Activated CD8-positive, alpha-beta memory T cell treated with anti-CD3 and anti-CD28 coated beads for 36 hours (primary cell): ENCODE measurements at places on chromosomes 6 and 20. TPM values are rescaled to one million over a fixed set of nuclear protein-coding genes. Genes with fewer than 3 reads are reported as not detected.

LHFPL5 gene
- not detected for total RNA-seq

NKAIN2 gene
- total RNA-seq, result not detected

MRPS18B gene
- total RNA-seq, result 106 TPM

HAO1 gene
- total RNA-seq, result not detected

ZC2HC1B gene
- not detected for total RNA-seq

SRMS gene
- not detected for total RNA-seq

CTNNBL1 gene
- total RNA-seq, result 97.8 TPM

MUCL3 gene
- not detected for total RNA-seq

FAM120B gene
- total RNA-seq, result 17.2 TPM

SLC17A3 gene
- total RNA-seq, result not detected

TNNC2 gene
- total RNA-seq, result not detected
